ENCODE measurements at places on chromosomes 5 and 9. TPM values are rescaled to one million over a fixed set of nuclear protein-coding genes. Genes with fewer than 3 reads are reported as not detected.

Gene SPINK9
- not detected for total RNA-seq

DNA sequence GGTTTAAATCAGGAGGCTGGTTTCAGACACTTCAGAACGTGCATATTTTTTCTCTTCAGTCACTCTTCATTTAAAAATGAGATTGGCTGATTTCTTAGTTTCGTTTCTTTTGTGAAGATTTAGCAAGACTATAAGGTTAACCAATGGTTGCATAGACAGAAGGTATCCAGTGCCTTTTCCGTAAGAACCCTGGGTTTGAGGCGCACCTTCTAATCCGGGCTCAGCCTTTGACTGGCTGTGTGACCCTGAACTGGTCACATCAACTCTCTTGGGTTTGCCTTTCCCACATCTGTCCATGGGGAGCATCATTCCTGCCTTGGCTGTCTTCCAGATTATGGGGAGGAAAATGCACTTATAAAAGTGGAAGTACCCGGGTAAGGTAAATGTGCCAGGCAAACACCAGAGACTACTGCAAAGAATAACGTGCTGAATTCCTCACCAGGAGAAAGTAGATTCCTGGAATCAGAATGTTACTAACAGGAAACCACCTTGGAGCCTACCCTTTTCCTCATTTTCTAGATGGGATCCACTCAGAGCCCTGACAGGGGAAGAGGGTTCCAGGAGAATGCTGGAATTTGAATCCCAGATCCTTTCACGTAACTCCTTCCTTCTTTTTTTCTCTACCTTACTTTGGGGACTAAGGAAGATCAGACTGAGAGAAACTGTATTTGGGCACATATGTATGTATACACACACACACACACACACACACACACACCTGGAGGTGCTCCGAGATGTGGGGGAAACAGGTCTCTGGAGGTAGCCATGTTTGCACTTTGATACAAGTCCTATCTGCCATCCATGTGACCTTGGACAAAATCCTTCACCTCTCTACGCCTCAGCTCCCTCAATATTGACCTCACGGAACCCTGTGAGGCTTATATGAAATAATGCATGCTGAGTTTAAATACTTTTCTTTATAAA lies 6.8 kb downstream of the HAND1 start:
- DNase-seq: no peak

- no peak for DNase-seq
These were observed 297.2 kb downstream of the DRD1 start for GRCh38 chr5:175146733-175147132.

Gene ATP10B
- not detected for total RNA-seq

Measured in PC-9 (cell line).